Omental fat pad (tissue), 4 donors: ENCODE measurements at places on chromosomes 7 and 10. TPM values are rescaled to one million over a fixed set of nuclear protein-coding genes. Genes with fewer than 3 reads are reported as not detected.

The CCT6A gene
- total RNA-seq = 98.9 TPM

The MINDY4 gene
- 30.9 TPM for total RNA-seq

The PPP1R9A gene
- total RNA-seq = 16.5 TPM

The PI4K2A gene
- total RNA-seq = 11.7 TPM

The PRLHR gene
- total RNA-seq = not detected

The FANK1 gene
- total RNA-seq = 3.0 TPM

The ZCCHC24 gene
- total RNA-seq = 47.1 TPM
